Naive thymus-derived CD4-positive, alpha-beta T cell (primary cell): ENCODE measurements at places on chromosomes 7 and 10. TPM values are rescaled to one million over a fixed set of nuclear protein-coding genes. Genes with fewer than 3 reads are reported as not detected.
A peak's percentile ranks its signal among the peaks of the same experiment; 100 is the strongest.

GRCh38 chr10:3465406-3465891 is 292.9 kb upstream of the PITRM1 start:
- no peak for DNase-seq

GRCh38 chr10:66836057-66836456 is 89.8 kb upstream of the LRRTM3 start:
- DNase-seq: no peak

GRCh38 chr10:95049919-95050318 is 19.4 kb downstream of the CYP2C8 start:
- DNase-seq: no peak

DNA sequence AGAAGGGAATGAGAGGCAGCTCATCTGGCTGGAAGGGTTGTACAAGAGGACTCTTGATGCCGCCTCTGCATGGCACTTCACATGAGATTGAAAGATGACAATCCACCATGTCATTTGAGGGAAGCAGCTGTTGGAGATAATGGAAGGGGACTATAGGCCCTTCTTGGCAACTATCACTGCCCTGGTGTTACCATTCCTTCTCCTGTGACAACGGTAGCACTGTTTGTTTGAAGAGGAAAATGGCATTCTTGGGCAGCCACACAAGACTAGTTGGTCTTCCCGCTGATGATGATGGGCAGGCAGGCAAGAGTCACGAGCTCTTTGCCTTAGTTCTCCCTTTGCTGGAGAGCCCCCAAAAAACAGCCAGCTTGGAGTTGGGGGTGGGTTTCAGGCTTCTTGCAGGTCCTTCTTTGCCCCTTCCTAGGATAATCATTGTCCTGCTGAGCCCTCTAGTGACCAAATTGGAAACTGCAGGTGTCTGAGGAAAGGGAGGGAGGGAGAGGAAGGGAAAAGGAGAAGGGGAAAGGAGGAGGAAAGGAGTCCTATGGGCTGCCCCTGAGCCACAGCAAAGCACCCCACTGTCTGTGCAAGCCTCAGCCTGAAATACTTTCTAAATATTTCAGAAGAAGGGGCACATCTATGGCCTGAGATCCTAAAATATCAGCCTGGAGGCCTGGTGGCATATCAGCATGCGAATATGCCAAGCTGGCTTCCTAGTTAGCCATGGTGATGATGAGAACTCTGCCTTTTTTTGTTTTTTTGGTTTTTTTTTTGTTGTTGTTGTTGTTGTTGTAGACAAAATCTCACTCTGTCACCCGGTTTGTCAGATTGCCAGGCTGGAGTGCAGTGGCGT is 165.6 kb upstream of the KMT2E start:
- DNase-seq: peak; percentile 60

DNA sequence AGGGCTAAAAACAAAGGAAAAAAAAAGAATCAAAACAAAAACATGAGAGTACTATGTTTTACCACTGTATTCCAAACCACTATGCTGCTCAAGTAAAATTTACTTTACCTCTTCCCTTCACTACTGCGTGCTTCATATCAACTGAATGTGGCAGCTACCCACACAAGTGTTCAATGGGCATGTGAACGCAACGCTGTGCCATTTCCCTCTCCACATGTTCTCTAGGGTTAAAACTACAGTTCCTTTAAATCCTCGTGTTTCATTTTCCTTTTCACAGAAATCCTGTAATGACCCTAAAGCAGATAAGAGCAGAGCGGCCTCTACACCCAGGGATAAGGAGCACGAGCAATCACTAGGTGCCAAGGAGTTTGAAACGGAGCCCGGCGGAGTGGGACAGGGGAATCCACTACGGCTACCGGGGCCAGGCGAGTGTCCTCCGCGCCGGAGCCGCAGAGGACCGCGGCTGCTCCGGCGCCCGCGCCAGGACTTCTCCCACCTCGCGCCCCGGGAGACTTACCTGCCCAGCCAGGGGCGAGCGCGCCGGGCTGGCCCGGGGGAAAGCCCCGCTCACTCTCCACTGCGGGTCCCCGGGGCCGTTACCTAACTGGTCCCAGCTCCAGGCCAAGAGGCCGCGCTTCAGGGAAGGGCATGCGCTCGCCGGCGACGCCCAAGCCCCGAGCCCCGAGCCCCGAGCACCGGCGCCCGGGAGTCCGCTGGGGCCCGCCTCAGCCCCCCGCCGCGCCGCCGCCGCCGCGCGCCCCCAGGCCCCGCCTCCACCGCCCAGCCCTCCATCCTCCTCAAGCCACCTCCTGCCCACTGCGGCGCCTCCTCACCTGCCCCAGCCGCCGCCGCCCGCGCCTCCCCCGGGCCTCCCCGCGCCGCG is 711 bp downstream of the NAMPT start:
- DNase-seq: peak; percentile 37

DNA sequence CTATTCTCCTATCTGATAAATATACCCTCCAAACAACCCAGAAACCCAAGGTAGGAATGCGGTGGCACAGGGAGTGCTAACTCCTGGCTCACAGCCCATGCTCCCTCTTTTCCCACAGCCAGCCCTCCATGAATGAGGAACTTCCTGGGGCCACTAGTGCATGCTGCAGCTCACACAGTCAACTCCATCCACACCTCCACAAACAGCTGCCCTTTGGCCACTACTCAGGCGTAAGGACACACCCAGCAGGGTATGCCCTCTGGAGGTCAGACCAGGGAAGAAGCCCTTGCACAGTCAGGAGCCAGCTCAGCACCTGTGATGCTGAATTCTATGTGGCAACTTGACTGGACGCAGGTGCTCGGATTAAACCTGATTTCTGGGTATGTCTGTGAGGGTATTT is 85.2 kb upstream of the PIK3CG start:
- no peak for DNase-seq

- no peak for DNase-seq
Measured at GRCh38 chr7:16563281-16564022, 36.8 kb downstream of the LRRC72 start.

- no peak for DNase-seq
Measured at GRCh38 chr7:48518092-48518491, 346.8 kb downstream of the ABCA13 start.

- DNase-seq: no peak
Measured at GRCh38 chr10:50651808-50652207, 28.1 kb upstream of the SGMS1 start.

GRCh38 chr7:150515248-150516147 is 826 bp downstream of the GIMAP7 start:
- DNase-seq: no peak

DNA sequence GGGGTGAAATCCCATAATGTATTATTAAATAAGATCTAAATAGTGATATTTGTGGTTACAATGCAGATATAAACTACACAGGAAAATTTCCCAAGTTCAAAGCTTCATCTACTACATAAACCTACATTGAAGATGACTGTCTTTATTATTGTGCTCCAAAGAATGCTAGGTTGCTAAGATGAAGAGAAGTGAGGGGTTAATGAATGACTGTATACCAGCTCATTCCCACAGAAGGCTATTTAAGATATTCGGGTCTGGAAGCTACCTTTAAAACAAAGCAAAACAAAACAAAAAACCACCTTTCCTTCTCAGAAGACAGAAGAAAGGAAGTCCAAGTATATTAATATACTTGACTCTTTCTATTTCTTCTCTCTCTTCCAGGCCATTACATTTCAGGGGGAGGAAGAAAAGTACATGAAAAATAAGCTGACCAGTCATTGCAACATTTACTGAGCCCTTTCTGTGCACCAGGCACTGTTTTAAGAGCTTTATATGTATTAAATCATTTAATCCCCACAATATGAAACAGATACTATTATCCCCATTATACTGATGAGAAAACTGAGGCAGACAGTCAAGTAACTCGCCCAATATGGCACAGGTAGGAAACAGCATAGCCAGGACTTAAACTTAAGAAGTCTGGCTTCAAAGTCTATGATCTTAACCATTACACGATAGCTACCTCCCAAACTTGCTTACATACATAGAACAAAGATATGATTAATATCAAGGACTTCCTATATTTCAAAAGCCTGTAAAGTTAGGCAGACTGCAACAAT is 48.1 kb downstream of the TNPO3 start:
- no peak for DNase-seq

- no peak for DNase-seq
Measured at GRCh38 chr7:94052398-94053180, 48.4 kb upstream of the BET1 start.

DNA sequence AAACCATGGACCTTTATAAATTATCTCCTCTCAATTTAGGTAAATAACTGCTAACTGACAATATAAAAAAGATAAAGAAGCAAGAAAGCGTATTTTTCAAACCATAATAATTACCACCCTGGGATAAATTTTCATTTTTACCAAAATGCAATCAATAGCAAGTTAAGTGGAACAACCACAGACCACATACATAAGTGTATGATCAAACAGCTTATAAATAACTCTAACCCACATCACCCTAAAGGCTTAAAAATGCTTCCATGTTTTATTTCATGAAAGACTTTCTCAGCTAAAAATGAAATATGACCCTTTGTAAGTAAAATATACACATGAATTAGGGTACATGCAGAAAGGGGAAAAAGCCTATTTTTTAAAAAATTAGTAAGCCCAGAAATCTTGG is 156.5 kb downstream of the SGMS1 start:
- no peak for DNase-seq

DNA sequence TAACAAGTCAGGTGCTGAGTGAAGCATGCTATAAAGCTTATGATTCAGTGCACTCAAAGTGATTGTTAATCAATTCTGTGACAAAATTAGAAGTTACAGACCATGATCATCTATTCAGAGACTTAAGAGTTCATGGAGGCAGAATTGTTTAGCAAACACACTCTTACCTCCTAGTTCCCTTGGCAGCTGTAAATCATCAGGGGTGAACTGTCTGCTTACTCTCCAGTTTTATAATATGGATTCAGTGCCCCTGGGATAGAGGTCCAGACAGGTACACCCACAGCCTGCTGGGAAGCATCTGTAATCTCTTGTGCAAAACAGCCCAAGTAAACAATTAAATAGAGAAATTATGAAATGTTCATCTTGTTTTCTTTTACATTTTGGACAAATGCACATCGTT is 835.0 kb upstream of the COBL start:
- DNase-seq: no peak

DNA sequence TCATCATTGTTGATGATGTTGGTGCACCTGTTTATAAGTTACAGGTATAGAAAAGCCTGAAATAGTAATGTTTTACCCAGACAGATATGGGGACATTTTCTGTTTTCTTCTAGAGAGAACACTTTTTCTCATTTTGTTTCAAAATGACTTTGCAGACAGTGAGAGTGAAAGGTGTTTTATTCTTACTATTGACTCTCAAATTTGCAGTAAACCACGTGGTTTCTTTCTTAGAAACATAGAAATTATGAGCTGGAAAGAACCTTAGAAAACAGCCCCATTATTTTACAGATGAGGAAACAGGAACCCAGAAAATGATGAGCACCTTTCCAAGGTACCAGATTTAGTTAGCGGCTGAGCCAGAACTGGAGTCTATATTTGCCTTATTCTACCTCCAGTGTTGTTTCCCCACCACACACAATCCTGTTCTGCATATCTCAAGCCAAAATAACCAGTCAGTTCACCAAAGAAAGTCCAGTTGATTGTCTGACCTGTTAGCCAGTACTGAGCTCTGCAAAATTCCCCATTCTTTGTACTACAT is 138.9 kb upstream of the AHR start:
- DNase-seq: no peak

DNA sequence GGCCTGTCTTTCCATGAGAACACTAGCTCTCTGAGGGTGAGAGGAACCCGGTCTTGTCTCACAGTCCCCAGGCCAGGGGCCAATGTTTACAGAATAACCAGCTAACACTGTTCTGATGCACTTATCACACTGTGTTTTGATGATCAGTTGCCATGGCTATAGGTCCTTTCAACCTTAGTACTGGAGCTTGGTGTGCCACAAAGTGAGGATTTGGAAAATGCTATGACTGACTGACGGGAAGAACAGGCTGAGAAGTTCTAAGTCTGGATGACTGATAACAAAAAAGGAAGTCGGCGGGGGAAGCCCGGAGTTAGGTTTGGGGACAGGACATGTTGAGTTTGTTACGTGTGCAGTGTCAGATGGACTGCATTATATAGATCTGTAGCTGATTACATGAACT is 141.8 kb downstream of the CTTNBP2 start:
- DNase-seq: no peak

- DNase-seq: no peak
Measured at GRCh38 chr10:49611816-49612512, 1.9 kb downstream of the SLC18A3 start.

GRCh38 chr7:117227091-117227490 is 95.8 kb downstream of the WNT2 start:
- DNase-seq: no peak

SFTPA1 gene
- polyA plus RNA-seq: not detected

AKR1C4 gene
- not detected for polyA plus RNA-seq

GIMAP8 gene
- 26.0 TPM for polyA plus RNA-seq

LRGUK gene
- polyA plus RNA-seq: 0.30 TPM

C7orf57 gene
- 0.08 TPM for polyA plus RNA-seq

RPA3 gene
- 96.9 TPM for polyA plus RNA-seq

MMP21 gene
- not detected for polyA plus RNA-seq

FAM25G gene
- not detected for polyA plus RNA-seq

CD36 gene
- polyA plus RNA-seq: 1.2 TPM

TNS3 gene
- not detected for polyA plus RNA-seq

CAV2 gene
- not detected for polyA plus RNA-seq

DPYSL4 gene
- polyA plus RNA-seq: 0.35 TPM

LRRTM3 gene
- not detected for polyA plus RNA-seq
